ENCODE measurements at places on chromosomes 16 and 17.

GRCh38 chr17:80053102-80053501 lies 16.7 kb downstream of the CCDC40 start:
- DNase-seq, result no peak

DNA sequence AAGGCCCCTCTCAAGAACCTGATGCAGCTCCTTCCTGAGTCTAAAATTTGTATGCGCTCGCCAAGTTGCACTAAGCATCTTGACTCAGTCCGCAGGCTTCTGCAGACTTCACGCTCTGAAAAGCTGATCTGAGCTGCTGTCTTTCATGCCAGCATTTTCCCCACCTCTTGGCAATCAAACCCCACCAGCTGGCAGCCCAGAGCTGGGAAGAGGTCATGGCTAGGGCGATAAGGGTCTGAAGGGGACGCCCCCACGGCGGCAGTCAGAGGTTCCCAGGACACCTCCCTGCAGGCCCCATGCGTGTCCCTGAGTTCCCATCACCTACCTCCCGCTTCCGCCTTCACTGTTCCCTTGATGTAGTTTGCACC lies 5.1 kb upstream of the UNC13D start:
- no peak for DNase-seq

DNA sequence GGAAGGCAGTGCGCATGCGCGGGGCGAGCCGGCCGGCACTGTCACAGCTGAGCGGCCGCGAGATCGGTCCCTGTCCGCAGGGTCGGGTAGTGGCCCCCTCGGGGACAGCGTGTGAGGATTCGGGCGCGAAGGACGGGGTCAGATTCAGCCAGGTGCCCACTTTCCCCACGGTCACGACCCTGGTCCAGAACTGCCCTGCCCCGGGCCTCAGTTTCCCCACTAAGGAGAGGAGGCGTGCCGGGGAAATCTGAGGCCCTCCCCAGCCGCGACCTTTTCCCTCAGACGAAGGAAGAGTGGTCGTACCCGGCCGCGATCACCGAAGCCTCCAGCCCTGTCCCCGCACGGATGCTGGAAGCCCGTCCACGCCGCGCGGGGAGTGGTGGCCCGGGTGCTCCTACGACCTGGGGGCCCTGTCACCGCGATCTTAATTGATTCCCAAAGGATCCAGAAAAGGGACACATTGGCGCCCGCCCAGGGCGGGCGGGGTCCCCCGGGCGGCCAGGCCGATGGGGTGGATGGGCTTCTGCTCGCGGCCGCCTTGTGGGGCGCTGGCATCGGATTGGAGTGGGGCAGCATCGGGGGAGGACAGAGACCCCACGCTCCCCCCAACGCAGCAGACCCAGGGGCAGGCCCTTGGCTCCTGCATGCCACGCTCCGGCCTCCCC lies 57.7 kb downstream of the SRL start:
- no peak for DNase-seq

DNA sequence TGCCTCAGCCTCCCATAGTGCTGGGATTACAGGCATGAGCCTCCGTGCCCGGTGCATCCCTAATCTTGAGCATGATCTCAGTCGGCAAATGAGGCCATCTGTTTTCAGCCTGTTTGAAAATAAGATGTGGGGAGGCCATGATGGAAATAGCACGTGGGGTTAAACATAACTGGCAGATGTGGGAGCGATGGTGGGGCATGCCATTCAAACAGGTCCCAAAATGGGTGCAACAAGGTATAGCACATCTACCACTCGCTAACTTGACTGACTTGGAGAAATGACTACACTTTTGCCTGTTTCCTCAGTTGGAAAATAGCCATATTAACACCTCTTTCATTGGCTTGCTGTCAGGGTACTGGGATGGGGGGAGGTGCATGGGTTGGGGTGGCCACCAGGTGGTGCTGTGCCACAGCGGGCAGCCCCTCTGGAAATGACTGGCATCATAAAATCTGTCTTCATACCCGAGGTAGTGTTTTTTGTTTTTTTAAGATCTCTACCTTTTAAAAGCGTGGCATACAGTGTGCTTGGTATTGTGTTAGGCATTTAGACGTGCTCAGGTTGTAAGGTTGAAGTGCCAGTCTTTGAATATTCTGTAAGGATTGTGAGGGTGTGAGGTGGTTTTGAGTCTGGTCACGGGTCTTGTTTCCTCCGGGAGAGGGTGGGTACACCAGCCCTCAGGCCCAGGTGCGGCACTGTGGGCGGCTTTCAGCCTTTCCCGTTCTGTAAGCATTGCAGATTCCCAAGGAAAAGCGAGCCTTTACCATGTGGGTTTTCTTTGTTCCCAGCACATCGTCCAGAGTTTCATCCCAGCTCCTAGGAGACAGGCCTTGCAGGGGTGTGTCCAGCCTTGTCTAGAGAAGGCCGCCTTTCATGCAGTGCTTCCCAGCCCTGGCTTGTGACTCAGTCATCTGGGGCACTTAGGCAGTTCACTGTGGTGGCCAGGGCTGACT lies 2.9 kb upstream of the TTYH2 start:
- no peak for DNase-seq

DNA sequence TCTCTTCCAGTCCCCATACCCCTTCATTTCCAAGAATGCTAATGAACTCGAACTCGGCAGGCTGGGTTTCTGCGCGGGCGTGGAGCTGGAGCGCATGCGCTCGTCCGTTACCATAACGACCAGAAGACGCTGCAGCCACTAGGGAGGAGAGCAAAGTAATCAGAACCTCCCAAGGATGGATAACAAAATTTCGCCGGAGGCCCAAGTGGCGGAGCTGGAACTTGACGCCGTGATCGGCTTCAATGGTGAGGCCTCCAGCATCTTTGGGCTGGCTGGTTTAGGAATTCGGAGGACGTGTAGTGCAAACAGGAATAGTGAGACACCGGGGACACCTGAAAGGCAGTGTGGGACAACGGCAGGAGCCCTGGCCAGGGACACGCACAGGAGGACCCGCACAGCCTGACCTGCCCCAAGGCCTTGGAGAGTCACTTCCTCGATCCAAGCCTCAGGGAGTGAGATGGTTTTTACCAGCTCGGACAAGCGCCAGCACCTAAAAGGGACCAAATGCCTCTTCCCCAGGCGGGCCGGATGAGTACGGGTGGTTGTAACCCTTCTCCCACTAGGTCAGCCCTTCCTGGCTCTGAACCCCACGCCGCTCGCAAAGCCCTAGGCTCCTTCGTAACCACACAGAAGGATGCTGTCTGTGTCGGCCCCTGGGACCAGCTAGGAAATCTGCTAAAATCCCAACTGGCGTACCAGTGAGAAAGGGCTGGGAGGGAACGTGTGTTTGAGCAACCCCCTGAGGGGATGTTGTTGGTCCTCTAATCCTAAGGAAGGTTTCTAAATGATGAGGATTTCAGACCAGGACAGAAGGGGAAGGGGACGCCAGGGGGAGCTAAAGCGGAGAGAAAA lies at the start of gene CFAP52:
TSS of gene CFAP52 (plus strand) at position 122 of the 852 bp plus-strand sequence. CDS start at position 176, 54 bp downstream.
- no peak for DNase-seq

DNA sequence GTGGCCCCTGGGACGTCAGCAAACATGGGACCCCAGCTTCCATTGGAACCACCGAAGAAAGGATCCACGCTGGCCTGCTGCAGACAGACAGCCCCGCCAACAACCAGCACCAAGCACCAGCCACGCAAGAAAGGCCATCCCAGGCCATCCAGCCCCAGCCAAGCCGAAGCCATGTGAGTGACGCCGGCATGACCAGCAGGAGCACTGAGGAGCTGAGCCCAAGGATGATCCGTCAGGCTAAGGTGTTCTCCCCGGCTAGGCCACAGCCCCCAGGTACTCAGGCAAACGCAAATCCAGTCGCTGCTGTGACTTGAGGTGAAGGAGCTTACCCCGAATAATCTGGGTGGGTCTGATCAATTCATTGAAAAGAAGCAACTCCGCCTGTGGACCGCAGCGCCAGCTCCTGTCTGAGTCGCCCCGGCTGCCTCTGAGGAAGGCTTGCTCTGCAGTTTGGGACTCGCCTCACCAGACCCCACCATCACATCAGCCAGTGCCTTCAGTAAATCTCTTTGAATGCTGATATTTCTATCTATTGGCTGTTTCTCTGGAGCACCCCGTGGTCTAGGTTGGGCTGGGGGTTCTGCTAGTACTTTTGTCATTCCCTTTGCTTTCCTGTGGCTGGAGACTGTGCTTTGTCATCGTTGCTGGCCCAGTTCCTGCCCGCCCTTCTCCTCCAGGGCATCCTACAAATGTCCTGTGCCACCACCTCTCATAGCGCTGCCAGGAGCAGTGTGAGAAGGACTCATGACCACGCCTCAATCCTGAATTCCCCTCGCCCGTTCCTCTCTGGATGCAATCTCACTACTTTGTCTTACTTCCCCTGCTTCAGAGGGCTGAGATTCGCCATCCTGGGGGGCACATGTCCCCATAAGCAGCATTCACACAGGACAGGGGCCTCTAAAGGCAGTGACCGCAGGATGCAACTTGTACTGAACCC lies 8.1 kb upstream of the CBX2 start:
- DNase-seq, result no peak

DNA sequence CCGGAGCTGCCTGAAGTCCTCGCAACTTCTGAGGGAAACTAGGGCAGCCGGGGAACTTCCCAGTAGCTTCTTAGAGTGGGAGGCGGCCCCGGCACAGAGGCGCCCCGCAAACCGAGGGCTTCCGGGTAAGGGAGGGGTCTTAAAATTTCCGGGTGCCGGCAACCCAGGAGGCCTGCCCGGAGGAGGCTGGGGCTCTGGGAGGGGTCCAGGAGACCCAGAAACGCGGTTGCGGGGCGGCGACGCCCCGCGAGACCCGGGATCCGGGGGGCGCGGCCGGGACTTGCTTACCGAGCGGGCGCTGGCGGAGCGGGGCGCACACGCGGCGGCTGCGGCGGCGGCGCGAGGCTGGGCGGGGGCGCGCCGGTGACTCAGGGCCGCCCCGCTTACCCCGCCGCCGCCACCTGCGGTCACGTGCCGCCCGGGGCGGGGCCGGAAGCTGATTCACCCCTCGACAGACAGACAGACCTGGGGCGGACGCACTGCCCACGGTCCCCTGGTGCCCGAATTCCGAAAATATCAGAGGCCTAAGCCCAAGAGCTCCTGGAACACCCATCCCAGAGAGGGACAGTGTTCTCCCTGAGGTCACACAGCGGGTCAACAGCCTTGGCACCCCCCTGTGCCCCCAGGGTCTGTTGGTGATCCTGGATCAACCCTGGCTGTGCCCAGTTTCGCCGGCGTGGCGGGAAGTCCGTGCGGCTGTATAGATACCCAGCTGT lies at the start of gene FAM83G:
TSS of gene FAM83G (minus strand) at position 344 of the 716 bp plus-strand sequence. CDS start 723 bp downstream, outside the sequence.
- no peak for DNase-seq

- DNase-seq, result no peak
Measured at GRCh38 chr17:43905985-43906852, 1.1 kb downstream of the MPP2 start.

GRCh38 chr17:57914273-57915142 lies 40.7 kb downstream of the CUEDC1 start:
- no peak for DNase-seq

- DNase-seq, result no peak
Measured at GRCh38 chr17:31067691-31068184, 27.0 kb upstream of the NF1 start.

DNA sequence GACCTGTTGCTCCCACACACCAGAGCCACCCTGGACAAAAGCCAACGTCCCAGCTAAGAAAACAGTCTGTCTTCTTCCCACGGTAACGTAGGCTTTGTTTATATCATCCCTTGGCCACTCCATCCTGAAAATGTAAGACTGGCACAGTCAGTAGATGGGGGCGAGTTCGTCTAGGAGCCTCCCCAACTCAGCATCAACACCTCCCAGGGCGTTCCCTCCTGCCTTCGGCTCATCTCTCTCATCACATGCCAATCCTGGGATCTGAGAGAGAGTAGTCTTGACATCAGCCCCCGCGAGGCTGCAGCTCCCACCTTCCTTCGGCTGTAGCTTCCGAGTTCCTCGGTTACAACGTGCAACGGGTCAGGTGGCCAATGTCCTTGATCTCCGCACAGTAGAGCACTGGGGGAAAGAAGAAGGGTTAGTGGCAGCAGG lies 894 bp downstream of the RNF227 start:
- DNase-seq, result no peak

DNA sequence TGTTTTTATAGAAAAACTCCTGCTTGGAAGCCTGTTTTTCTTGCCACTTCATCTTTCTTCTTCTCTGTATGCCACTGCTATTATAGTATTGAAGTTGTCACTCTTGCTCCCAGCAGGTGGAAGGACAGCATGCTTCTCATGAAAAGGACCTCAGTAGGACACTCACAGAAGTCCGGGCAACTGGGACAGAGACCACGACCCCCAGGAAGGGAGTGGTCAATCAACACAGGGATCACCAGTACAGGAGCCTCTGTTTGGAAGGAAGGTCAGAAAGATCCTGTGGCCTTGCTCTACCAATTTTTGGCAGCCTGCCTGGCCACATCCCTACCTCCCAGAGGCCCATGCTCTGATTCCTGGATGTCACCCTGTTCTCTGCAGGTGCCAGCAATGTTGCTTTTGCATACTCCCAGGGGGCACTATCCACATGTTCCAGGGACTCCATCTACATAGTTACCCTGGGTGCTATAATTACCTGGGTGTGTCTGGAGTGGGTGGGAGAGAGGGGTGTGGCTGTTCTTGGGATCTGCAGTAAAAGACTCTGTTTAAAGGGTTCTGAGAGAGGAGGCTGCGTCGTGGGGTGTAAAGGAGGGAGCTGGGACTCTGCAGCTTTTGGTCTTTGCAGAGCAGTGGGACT lies 13.7 kb upstream of the AKAP10 start:
- no peak for DNase-seq

DNA sequence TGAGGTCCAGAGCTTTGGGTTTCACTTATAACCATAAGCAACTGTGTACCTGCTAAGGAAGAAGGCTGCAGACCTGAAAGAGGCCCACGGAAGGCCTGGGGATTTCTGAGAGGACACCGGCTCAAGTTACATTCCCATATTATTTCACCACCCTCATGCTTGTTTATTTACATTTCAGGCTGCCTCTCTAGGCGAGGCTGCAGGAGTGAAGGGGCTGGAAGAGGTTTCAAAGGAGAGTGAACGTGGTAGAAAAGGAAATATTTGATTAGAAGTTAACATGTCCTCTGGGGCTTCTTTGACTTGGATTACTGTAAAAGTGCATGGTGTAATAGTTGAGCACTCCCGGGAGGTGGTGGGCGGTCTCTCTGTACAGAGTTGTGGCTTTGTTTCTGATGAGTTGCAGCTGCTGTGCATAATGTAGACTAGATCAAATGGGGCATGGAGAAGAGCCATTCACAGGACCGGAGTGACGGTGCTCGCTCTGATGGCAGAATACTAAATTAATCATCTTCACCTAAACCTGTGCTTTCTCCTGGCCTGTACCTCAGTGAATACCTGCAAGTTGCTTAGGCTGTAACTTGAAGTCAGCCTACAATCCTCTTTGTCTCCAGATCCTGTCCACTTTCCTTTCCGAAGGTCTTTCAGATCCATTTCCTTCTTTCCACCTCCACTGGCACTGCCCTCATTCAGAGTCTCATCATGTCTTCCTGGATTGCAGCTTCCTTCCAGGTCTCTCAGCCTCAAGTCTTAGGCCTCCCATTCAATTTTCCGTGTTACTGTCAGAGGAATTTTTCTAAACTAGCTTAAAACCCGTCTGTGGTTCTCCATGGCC lies 1.9 kb upstream of the CPD start:
- no peak for DNase-seq

- DNase-seq, result no peak
Measured at GRCh38 chr17:11952610-11953009, 44.7 kb downstream of the ZNF18 start.

GRCh38 chr17:17412326-17412725 lies 64.5 kb upstream of the MED9 start:
- DNase-seq, result no peak
